H4 (cell line): ENCODE measurements at places on chromosomes 5 and 9. TPM values are rescaled to one million over a fixed set of nuclear protein-coding genes. Genes with fewer than 3 reads are reported as not detected.

HAPLN1 gene
- 4.5 and 6.5 TPM in 2 replicates for total RNA-seq

SHISAL2B gene
- total RNA-seq, result not detected in 2 replicates

HTR1A gene
- total RNA-seq, result not detected in 2 replicates

COL5A1 gene
- total RNA-seq, result 26.8 and 32.1 TPM in 2 replicates

CTNND2 gene
- total RNA-seq, result 0.58 and 1.6 TPM in 2 replicates

IFNK gene
- total RNA-seq, result not detected in 2 replicates

CDKN2B-AS1 gene
- total RNA-seq, result not detected in 2 replicates

IPPK gene
- total RNA-seq, result 6.1 and 12.8 TPM in 2 replicates

PLK2 gene
- total RNA-seq, result 56.8 and 67.3 TPM in 2 replicates
